ENCODE measurements at places on chromosomes 1 and 21.
A peak's percentile ranks its signal among the peaks of the same experiment; 100 is the strongest.

- H3K4me1 ChIP-seq, result no peaks in the 10 kb centered on the region
- DNase-seq, result no peak
- H3K36me3 ChIP-seq, result peaks cover 8% of the 10 kb centered on the region
- no peaks in the 10 kb centered on the region for H3K27me3 ChIP-seq
- H3K4me3 ChIP-seq, result no peak overlapping the region
Measured at GRCh38 chr1:169217636-169218035, 111.1 kb downstream of the ATP1B1 start.

DNA sequence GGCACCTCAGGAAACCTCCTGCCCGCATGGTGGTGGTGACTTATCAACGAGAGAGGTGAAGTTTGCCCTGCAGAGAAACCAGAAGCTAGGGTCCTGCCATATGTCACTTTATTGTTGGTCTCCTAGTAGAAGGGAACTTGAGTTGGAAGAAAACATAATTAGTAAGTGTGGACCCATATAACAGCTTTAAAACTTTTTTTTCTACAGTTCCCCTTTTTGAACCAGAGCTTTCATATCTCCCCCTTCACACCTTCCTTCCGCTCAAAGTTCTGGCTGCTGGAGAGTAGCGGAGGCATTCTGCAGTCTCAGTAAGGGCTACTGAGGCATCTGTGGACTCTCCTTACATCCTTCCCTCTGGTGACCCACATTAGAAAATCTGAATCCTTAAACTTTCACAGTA, 48.9 kb downstream of the PHC2 start:
- H3K4me3 ChIP-seq, result no peak overlapping the region
- DNase-seq, result no peak

DNA sequence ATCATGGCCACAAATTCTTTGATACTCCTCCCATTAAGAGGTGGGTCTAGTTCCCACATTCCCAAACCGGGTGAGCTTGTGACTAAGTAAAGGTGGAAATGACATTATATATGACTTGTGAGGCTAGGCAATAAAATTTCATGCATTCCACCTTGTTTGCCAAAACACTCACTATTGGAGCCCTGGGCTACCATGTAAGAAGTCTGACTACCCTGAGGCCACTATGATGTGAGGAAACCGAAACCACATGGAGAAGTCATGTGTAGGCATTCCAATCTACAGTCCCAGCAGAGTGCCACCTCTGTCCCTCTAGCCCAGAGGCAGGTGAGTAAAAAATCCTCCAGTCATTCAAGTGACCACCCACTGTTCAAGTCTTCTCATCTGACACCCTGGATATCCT, 17.9 kb upstream of the SMG7 start:
- H3K4me3 ChIP-seq, result no peak overlapping the region
- H3K36me3 ChIP-seq, result no peaks in the 10 kb centered on the region
- H3K27ac ChIP-seq, result no peak overlapping the region
- peaks cover 3% of the 10 kb centered on the region for H3K27me3 ChIP-seq

GRCh38 chr1:24155011-24155782, 12.3 kb upstream of the IL22RA1 start:
- H3K27ac ChIP-seq, result no peak overlapping the region
- peaks cover 30% of the 10 kb centered on the region for H3K27me3 ChIP-seq
- no peak for DNase-seq
- no peaks in the 10 kb centered on the region for H3K36me3 ChIP-seq
- no peak overlapping the region for H3K4me3 ChIP-seq

DNA sequence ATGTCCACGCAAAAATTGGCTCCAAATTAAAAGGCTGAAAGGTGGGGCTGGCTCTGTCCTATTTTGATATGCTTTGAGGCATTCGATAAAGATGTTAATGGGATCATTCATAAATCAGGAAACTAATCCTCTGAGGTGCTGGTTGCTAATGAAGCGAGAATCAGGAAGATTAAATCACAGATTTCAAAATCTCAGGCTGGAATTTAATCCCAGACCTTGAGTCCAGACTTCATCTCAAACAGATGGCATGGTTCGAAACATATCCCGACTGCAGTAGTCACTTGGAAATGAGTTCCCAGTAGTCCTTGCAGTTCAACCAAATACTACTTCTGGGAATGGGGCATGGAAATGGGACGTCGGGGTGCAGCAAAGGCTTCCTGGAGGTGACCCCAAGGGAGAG, 4.5 kb upstream of the KLF17 start:
- no peak overlapping the region for H3K4me3 ChIP-seq
- H3K4me1 ChIP-seq, result no peaks in the 10 kb centered on the region
- peaks cover 6% of the 10 kb centered on the region for H3K27me3 ChIP-seq
- no peaks in the 10 kb centered on the region for H3K36me3 ChIP-seq

DNA sequence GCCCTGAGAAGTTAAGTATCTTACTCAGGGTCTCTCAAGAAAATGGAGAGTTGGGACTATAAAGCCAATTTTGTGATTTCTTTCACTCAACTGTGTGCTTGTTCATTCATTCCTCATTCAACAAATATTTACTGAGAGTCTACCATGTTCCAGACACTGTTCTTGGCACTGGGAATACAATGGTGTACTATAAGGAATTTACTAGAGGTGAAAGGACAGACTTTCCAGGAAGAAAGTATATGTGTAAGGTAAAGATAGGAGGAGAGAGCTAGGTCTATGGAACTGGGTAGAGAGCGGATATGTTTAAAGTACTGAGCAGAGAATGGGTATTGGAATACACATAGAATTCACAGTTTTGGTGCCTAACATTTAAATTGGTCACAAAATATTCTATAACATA, 42.3 kb downstream of the ZNHIT6 start:
- H3K27ac ChIP-seq, result no peak overlapping the region
- DNase-seq, result no peak
- no peak overlapping the region for H3K4me3 ChIP-seq
- H3K4me1 ChIP-seq, result no peaks in the 10 kb centered on the region
- no peaks in the 10 kb centered on the region for H3K27me3 ChIP-seq

- no peak overlapping the region for H3K27ac ChIP-seq
- H3K4me1 ChIP-seq, result peaks cover 7% of the 10 kb centered on the region
- no peak overlapping the region for H3K4me3 ChIP-seq
- peaks cover 3% of the 10 kb centered on the region for H3K27me3 ChIP-seq
- H3K36me3 ChIP-seq, result no peaks in the 10 kb centered on the region
- no peak for DNase-seq
Measured at GRCh38 chr1:899636-900317, 23.9 kb upstream of the SAMD11 start.

GRCh38 chr21:16563116-16563515, 833.3 kb downstream of the USP25 start:
- no peak overlapping the region for H3K4me3 ChIP-seq
- H3K36me3 ChIP-seq, result no peaks in the 10 kb centered on the region
- no peak overlapping the region for H3K27ac ChIP-seq
- H3K4me1 ChIP-seq, result no peaks in the 10 kb centered on the region
- DNase-seq, result no peak
- no peaks in the 10 kb centered on the region for H3K27me3 ChIP-seq

DNA sequence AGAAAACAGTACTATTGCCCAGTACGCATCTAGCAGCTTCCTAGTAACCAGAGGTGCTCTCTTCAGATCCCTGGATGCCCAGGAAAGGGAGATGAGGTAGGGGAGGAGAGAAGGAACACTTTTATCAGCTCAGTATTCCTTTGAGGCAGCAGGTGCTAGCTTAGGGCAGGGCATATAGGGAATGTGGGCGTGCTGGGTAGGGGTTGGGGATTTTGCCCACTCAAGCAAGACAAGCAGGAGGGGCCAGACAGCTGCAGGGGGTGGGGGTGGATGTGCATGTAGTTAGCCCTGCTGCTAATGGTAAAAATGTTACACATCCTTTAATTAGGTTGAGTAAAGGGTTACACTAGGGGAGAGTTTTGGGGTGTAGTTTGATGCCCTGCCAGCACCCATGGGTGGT, 18.1 kb upstream of the AVPR1B start:
- no peak for DNase-seq
- H3K4me1 ChIP-seq, result no peaks in the 10 kb centered on the region
- H3K4me3 ChIP-seq, result no peak overlapping the region
- H3K36me3 ChIP-seq, result no peaks in the 10 kb centered on the region

- no peaks in the 10 kb centered on the region for H3K4me1 ChIP-seq
- DNase-seq, result peak; percentile 37
- peaks cover 5% of the 10 kb centered on the region for H3K27me3 ChIP-seq
- no peaks in the 10 kb centered on the region for H3K36me3 ChIP-seq
- no peak overlapping the region for H3K4me3 ChIP-seq
Measured at GRCh38 chr1:62962901-62963776, 179.2 kb downstream of the ATG4C start.

- no peaks in the 10 kb centered on the region for H3K27me3 ChIP-seq
- H3K4me3 ChIP-seq, result no peak overlapping the region
- H3K4me1 ChIP-seq, result no peaks in the 10 kb centered on the region
- H3K36me3 ChIP-seq, result no peaks in the 10 kb centered on the region
- no peak for DNase-seq
- no peak overlapping the region for H3K27ac ChIP-seq
Measured at GRCh38 chr1:86487131-86487810, 18.5 kb downstream of the CLCA1 start.

DNA sequence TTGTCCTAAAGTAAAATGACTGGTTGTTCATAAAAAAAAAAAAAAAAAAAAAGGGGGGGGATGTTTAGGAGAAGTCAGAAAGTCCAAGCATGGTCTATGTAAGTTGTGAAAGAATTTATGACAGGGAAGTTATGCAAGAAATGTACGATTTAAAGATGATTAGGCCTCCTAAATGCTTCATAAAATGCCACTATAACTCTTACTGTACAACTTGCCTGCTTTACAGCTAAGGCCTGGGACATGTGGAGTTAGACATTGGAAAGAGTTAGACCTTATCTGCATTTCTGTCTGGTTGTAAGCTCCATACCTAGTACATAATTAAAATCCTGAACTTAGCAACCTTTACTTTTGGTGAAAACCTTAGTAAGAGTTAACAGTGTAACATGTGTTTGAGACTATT, 150.0 kb downstream of the TPR start:
- no peak overlapping the region for H3K4me3 ChIP-seq
- no peaks in the 10 kb centered on the region for H3K27me3 ChIP-seq
- no peaks in the 10 kb centered on the region for H3K4me1 ChIP-seq
- H3K27ac ChIP-seq, result no peak overlapping the region

DNA sequence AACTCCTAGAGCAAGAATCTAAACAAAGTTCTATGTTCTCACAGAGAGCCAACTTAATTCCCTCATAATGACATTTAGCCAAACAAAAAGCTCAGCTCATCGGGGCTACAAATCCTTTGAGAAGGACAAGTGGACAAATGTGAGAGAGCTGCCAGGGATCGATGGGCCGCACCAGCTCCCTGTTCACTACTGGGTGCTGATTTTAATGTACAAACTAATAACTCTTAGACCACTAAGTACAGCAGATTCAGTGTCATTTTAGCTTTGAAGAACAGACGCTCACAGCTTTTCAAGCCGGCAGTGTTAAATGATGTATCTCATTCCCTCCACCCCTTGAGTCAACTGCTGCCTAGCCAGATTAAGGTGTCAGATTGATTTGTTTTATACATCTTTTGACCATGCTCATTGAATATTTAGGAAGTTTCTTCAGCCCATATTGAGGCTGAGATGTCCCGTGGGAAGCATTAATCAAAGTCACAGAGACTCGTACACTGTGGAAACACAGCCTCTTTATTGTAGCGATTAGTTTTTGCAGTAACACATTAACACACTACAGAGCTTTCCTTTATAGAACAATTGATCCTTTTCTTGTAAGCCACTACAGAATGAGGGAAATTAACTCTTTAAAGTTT, 21.1 kb downstream of the PROX1 start:
- no peak overlapping the region for H3K4me3 ChIP-seq
- no peaks in the 10 kb centered on the region for H3K27me3 ChIP-seq
- H3K4me1 ChIP-seq, result no peaks in the 10 kb centered on the region
- DNase-seq, result no peak
- H3K27ac ChIP-seq, result no peak overlapping the region
- no peaks in the 10 kb centered on the region for H3K36me3 ChIP-seq

GRCh38 chr1:155499263-155499662, 63.3 kb downstream of the ASH1L start:
- no peaks in the 10 kb centered on the region for H3K36me3 ChIP-seq
- DNase-seq, result no peak
- no peak overlapping the region for H3K4me3 ChIP-seq
- H3K27me3 ChIP-seq, result no peaks in the 10 kb centered on the region
- no peak overlapping the region for H3K27ac ChIP-seq

DNA sequence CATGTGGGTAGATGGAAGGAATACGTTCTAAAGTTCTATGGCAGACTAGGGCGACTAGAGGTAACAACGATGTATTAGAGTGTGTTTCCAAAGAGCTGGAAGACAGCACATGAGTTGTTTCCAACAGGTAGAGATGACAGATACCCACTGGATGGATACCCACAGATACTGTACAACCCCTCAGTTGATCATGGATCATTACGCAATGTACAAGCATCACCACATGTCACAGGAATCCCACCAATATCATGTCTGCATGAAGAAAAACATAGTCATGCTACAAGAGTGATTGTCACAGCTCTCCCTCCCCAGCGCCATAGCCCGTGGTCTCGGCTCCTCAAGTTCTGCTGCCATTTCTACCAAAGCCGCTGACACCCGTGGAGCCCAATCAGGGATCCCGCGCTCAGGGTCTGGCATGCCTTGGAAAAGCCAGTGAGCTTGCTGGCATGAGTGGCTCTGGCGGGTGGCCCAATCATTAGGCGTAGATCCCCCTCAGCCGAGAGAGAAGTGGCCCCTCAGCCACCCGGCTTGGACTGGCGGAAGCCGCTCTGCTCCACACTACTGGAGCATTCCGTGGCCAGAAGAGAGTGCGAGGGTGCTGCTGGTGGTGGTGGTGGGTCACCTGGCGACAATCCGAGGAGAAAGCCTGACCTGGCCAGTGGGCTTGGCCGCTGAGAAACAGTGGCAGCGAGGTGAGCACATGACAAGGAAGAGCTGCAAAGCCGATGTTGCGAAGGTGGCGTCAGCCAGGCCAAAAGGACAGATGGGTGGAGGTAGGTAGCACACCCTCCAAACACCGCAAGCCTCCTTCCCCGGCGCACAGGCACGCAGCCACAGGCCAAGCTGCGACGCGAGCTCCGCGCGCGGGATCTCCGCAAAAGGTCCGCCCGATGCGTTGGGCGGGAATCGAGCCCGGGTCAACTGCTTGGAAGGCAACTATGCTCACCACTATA, 65.7 kb upstream of the FCGR2A start:
- no peaks in the 10 kb centered on the region for H3K36me3 ChIP-seq
- no peaks in the 10 kb centered on the region for H3K4me1 ChIP-seq
- no peak overlapping the region for H3K4me3 ChIP-seq
- no peak overlapping the region for H3K27ac ChIP-seq

GRCh38 chr1:15952317-15953258, 23.3 kb downstream of the ZBTB17 start:
- H3K27me3 ChIP-seq, result no peaks in the 10 kb centered on the region
- H3K36me3 ChIP-seq, result peaks cover 60% of the 10 kb centered on the region
- no peak for DNase-seq
- no peaks in the 10 kb centered on the region for H3K4me1 ChIP-seq
- H3K4me3 ChIP-seq, result no peak overlapping the region
